Stimulated activated CD4-positive, alpha-beta T cell treated with anti-CD3 and anti-CD28 coated beads, Interleukin-4, amount 100 ng/mL, for 1 hour (primary cell): ENCODE measurements at places on chromosomes 11 and 22.

DNA sequence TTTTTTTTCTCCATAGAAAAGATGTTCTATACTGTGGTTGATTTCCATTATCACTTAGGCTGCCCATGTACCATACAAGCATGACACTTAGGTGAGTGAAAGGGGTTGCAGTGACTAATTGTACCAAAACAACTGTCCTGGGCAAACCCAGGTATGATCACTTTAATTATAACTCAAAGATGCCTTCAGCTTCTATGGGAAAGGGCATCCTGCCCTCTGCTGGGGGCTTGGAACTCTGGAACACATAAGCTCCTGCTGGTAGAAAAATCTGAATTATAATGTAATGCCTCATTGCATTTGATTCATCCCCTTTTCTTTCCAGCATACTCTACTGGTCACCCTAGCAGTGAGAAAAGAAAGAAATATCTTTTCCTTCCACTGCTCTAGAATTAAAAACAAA, 206.3 kb downstream of the DDX10 start:
- DNase-seq, result peak; percentile 8

- no peak for DNase-seq
Observed at GRCh38 chr11:131389582-131389981, 19.2 kb downstream of the NTM start.

- DNase-seq, result no peak
Observed at GRCh38 chr11:64036087-64037026, 626 bp downstream of the FLRT1 start.

GRCh38 chr22:49179886-49180682, 647.6 kb downstream of the BRD1 start:
- no peak for DNase-seq

- DNase-seq, result no peak
Observed at GRCh38 chr11:10693509-10694081, at the start of gene IRAG1. Gene IRAG1 (minus strand): TSS chr11:10693755. CDS start chr11:10693602, 153 bp downstream.

DNA sequence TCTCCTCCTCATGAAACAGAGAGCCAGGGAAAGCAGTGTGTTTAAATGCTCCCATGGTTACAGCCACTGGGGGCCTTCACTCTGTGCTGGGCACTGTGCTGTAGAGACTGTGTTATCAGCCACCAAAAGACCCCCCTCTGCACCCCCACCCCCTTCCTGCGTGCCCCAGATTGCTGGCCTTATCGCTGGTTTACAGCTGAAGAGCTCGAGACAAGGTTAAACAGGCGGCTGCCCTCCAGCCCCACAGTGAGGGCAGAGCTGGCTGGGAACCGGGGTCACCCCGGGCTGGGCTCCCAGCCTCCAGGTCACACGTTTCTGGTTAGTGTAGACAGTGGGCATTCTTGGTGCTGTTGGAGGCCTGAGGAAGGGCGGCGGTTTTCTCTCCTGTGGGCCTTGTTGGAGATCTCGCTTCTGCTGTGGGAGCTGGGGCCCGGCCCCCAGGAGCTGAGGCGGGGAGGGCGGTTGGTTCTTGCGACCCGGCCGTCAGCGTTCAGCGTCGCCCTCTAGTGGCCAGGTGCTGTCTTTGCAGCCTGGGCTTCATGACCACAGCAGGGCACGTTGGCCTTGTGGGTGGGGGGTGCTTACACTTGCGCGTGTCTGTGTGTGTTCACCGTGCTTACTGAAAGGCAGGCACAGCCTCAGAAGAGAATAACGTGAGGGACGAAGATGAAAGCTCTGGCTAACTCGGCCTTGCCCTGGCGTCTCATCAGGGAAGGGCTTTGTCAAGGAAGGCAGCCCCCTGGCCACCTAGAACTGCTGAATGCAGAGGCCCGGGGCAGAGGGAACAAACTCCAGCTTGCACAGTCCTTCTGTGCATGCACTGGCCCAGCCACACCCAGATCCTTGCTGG, 40.8 kb downstream of the TBC1D22A start:
- DNase-seq, result peak; percentile 72

DNA sequence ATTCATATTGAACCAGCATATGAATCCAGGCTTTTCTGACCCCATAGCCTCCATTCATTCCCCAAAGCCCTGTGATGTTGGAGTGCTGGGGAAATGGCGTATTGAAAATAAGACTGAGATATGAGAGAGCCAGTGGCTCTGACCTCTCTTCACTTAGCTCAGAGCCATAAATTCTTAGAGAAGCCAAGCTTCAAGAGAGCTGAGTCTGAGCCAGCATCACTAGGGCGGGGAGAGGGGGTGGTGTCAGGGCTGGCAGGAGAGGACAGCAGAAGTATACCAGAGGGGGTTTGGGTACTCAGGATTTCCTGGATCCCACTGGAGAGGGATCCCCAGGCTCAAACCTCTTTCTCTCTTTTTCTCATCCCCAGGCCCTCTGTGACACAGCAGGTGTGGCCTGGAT, 16.7 kb upstream of the MOGAT2 start:
- DNase-seq, result no peak

DNA sequence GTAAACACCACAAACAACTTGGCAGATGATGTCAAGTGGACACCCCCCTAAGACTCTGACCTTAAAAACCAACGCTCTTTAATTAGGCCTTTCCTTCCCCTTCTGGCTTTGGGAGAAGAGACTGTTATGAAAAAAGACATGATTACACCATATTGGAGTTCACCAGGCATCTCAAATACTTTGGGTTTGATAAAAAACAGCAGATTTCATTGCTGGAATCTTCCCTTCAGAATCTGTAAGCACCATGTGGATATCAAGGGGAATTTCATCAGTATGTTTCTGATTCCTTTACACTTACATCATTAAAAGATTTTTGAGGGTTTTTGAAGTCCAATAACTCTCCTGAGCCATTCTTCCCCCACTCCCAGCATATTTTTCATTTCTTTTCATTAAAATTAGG, 85.6 kb downstream of the KIRREL3 start:
- DNase-seq, result no peak

- no peak for DNase-seq
Observed at GRCh38 chr22:47384977-47385376, 622.5 kb downstream of the TBC1D22A start.

DNA sequence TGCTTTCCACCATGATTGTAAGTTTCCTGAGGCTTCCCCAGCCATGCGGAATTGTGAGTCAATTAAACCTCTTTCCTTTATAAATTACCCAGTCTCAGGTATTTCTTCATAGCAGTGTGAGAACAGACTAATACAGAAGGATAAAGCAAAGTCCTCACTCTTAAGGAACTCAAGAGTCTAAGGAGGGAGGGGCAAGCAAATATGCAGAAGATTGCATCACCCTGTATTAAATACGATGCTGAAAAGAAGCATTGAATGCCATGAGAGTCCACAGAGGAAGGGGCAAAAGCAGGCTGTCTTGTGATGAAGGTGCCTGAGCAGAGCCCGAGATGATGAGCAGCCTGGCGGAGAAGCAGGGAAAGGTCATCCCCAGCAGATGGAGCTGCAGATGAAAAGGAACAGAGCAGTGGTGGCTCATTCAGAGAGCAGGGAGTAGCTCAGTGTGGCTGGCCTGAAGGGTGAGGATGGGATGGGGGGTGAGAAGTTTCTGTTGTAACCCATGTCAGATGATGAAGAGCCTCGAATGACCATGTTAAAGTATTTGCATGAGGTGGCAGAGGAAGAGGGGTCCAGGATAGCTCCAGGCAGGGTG, 6.3 kb upstream of the IZUMO1R start:
- DNase-seq, result no peak

DNA sequence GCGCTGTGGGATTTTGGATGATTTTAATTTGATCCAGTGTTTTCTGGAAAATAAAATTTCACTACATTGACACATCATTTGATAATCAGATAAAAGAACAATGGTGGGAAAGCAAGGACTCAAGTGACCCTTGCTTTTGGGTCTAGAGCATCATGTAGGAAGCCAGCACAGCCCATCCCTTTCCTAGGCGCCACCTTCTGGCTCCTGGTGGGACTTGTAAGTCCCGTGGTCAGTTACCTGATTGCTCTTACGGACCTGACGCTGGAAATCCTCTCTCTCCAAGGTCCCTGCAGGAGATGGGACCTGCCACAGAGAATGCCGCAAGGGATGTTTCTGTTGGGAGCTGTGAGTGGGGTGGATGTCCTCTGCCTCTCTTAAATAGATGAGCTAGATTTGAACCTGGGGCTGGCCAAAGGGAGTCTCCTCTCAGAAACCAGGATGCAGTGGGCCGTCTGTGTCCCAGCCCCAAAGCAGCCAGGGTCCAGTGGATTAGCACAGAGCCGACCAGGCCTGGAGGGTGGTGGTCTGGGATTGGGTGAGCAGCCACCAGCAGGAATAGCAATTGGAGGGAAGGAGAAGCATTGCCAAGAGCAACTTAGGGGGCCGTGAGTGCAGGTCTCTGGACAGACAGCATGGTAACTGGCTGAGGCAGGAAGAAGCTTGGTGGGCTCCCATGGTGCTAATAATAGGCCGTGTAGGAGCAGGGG, 21.7 kb downstream of the TIMP3 start:
- no peak for DNase-seq

GRCh38 chr11:119094816-119095065, 6.9 kb downstream of the DPAGT1 start:
- peak; percentile 57 for DNase-seq

DNA sequence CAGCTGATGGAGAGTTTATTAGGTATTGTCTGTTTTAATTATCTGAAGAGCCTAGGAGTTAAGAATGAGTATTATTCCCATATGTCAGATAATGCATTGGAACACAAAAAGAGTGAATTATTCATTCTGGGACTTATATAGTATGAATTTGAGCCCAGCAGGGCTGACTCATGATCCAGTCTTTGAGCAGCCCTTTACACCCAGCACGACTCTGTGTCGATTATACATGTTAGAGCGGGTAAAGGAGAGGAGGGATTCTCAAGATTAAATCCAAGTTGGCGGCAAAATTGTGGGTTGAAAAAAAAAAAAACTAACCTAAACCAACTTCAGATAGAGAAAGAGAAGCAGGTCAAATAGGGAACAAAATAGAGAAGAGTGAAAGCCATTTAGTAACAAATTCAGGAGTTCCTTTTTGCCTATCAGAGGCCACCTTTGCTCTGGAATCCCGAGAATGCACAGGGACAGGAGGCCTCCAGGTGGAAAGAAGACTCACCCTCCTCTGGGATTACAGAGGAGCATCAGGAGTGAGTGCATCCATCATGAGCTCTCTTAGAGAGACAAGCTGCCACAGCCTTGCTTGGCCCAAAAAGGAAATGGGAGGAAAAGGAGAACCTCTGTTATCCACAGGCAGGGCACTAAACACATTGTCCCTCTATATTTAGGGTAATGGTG, 3.1 kb downstream of the MRGPRX1 start:
- DNase-seq, result no peak

GRCh38 chr11:57900320-57900719, 123.4 kb upstream of the OR9Q1 start:
- DNase-seq, result no peak

GRCh38 chr11:3807909-3808860, at the start of gene PGAP2:
Gene PGAP2 (plus strand): TSS chr11:3808560. CDS start chr11:3811260, 2,700 bp downstream.
- peak; percentile 62 for DNase-seq

- no peak for DNase-seq
Observed at GRCh38 chr11:76443268-76443980, 1.4 kb upstream of the EMSY start.

DNA sequence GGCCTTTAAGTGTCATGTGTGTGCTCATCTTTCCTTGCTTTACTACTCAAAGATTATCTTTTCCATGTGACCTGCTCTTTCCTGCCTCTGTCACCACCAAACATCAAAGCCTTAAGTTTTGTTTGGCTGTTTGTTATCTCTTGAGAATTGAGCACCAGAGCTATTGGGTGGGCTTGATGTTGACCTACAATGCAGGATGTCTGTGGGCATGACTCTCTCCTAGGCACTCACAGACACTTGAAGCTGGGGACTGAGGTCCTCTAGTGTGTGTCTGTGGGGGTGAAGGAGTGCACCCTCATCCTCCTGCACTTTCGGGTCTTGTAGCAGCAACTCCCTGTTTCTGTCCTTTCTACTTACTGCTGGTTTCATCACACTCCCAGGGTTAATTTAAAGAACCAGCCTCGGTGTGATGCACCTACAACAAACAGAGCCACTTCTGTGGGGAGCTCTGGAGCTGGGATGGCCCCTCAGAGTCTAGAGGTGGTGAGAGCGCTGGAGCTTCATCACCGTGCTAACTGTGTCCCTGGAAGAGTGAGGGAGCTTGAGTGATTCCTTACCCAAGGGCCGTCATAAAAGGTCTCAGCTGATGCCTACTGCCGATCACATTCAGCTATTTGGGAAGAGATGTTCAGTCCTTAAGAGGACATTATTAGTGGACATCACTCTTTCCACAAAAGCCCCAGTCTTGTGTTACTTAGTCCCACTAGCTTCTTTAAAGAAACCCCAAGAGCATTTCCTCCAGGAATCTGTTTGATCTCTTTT, 56.3 kb downstream of the LRRC74B start:
- DNase-seq, result no peak

- DNase-seq, result no peak
Observed at GRCh38 chr11:87304412-87304811, 266.7 kb downstream of the TMEM135 start.

GRCh38 chr11:12503039-12503484, 125.7 kb downstream of the PARVA start:
- DNase-seq, result no peak

- no peak for DNase-seq
Observed at GRCh38 chr22:23060612-23061400, 9.5 kb upstream of the GNAZ start.

DNA sequence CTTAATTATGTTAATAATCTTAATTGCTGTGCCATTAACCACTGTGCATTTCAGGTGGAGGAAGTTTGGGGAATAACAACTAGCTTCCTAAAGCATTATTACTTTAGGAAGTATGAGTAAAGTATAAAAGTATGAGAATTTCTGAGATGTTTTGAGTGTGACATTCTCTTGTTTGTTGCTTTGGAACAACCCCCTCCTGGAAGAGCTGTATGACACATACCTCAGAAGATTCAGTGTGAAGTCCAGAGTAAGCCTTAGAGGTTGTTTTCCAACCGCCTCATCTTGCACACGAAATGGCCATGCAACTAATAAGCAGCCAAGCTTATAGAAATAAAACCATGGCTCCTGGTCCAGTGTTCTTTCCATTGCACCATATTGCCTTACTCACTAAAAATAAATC, 21.7 kb downstream of the CCDC81 start:
- no peak for DNase-seq

GRCh38 chr22:42608823-42609361, 5.8 kb downstream of the POLDIP3 start:
- DNase-seq, result no peak

DNA sequence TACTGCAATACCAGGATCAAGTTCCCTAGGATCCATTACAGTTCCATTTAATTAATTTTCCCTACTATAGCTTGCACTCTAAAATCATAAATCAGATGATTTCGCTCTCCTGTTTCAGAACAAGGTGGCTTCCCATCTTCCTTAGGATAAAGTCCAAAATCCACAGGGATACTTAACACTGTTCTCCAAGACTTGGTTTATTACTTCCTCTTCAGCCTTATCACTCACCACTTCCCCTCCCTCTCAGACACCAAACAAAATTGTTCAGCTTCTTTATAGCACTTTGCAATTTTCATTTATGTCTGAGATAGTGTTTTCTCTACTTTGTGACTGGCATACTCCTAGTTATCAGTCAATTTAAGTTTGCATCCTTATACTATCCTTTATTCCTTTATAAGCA, 124.6 kb downstream of the GRIA4 start:
- no peak for DNase-seq

- peak; percentile 17 for DNase-seq
Observed at GRCh38 chr11:927871-928270, 2.2 kb downstream of the AP2A2 start.

GRCh38 chr11:69923196-69923595, 104.0 kb upstream of the FGF3 start:
- no peak for DNase-seq
